ENCODE measurements at places on chromosomes 5 and 9.

DNA sequence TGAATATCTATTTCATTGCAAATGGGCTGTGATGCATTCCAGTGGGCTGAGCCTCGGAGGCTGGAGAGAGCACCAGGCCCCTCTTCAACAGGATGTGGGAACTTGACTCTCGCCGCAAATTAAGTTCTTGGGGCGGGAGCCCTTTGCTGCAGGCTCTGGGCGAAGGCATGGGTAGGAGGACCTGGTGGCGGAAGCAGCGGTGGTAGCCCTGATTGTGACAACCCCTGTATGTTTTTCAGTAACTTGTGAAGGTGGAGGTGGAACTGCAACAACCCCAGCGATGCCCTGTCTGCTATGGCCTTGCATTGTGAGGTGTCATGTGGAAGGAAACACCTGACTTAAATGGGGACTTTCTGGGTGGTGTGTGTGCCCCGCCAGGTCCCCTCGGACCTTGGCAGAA lies 9.4 kb downstream of the FYB1 start:
- no peak for DNase-seq

DNA sequence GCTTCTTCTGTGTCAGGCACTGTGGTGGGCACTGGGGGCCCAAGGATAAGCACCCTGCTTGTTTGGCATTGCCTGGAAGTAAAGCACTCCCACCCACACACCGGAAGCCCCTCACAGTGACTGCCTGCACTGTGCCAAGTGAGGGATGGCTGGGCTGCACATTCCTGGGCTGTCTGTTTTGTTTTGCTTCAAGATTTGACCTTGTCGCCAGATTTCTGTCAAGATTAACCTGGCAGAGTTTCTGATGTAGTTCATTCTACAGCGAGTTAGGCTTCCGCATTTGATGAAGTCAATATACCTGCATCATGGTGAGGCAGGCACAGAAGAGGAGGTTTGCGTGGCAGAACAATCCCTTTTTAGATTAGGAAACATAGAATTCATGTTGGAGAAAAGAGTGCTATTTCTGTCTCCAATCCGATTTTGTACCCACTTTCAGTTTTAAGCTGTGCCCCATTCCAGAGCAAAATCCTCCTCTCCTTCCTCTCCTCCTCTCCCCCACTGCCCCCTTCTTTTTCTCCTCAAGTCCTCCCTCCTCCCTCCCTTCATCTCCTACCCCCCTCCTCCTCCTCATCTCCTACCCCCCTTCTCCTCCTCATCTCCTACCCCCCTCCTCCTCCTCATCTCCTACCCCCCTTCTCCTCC lies 14.4 kb upstream of the BOD1 start:
- DNase-seq: no peak

DNA sequence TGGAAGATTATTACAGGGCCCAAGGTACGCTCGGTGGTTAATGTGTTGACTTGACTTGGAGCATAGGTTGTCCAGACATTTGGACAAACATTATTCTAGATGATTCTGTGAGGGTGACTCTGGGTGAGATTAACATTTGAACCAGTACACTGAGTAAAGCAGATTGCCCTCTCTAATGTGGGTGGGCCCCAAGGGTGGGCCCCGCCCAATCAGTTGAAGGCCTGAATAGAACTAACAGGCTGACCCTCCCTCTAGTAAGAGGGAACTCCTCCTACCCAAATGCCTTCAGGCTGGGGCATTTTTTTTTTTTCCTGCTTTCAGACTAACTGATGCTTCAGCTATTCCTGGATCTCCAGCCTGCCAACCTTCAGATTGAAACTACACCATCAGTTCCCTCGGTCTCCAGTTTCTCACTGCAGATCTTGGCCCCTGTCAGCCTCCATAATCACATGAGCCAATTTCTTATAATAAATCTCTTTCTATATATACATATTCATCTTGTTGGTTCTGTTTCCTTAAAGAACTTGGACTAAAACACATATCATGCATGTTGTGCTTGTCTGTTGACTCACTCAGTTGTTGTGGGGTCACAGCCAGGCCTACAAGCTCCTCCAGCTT lies 338.1 kb upstream of the BRINP1 start:
- DNase-seq: no peak

DNA sequence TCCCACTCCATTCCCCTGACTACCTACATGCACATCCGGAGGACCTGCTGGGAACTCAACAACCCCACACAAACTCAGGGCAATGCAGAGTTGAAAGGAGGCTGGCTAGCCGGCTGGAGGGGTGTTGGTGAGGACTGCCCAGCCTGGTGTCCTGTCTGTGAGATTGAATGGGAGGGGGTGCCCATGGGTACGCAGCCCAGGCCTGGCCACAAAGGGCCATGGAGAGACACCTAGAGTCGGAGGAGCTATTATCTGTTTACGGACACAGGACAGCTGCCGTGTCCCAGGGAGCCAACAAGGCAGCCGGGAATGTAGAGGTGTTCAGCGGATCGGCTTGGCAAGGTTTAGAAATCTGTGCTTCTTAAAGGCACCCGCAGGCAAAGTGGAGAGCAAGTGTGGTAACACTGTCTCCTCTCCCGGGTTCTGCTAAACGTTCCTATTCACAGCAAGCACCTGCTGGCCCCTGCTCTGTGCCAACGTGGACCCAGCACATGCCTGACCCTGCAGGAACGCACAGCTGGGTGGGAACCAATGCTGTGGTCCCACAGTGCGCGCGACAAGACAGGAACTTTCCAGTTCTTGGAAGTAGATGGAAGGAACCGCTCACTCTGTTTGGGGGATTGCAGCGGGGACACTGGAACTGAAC lies 166.7 kb downstream of the DAB2IP start:
- DNase-seq: no peak

- no peak for DNase-seq
Observed at GRCh38 chr5:143409926-143410325, 6.4 kb upstream of the NR3C1 start.

- DNase-seq: no peak
Observed at GRCh38 chr9:94919376-94920098, 193.0 kb downstream of the AOPEP start.

GRCh38 chr5:38847559-38848347 lies 1.9 kb downstream of the OSMR start:
- no peak for DNase-seq

- DNase-seq: no peak
Observed at GRCh38 chr5:148951612-148952011, 111.2 kb downstream of the SH3TC2 start.

GRCh38 chr9:33042473-33042872 lies 17.4 kb downstream of the DNAJA1 start:
- no peak for DNase-seq

DNA sequence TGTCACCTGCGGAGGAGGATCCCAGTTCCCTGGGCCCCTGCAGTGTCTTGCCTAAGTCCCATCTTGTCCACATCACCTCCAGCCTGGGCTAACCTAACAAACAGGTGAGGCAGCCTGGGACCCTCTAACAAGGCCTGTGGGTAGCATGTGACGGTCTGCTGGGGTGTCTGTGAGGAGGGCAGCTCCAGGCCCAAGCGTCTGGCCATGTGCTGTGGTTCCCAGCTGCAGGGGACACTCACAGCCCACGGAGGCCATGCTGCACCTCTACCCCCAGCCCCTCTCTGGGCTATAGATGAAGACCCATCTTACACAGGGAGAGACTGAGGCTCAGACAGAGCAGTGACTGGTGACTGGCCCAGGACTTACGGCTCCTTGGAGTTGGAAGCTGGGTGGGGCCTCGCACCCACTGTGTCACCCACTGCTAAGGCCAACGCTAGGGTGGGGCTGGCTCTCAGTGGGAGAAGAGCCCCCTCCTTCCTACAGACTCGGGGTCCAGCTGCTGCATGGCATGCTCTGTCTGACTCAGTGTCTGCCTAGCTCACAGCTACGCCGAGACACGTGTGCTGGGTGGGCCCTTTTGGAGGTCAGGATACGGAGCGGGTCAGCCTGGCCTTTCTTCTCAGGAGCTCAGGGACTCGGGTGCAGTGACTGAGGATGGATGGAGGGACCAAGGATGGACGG lies 40.8 kb upstream of the RNF130 start:
- DNase-seq: no peak

Measured in GM12864 (cell line).